ENCODE measurements at places on chromosomes 4 and X.

GRCh38 chr4:169412046-169412445 lies 141.3 kb upstream of the SH3RF1 start:
- DNase-seq, result no peak

DNA sequence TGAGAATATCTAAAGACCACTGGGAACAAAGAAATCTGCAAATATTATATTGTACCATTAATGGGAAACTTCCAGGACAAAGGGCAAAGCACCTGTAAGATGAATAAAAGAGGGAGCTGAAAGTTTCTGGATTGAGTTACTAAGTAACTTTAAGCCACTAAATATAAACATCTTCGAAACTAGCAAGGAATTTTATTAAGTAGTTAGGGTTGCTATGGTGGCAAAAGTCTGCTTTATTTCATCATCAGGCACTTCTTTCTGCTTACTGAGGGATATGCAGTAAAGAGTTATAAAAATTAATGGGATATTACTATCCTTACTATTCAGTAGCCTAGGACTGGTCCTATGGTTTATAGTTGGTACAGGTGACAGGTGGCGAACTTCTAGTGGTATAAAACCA lies 33.0 kb downstream of the SMARCA1 start:
- DNase-seq, result no peak

DNA sequence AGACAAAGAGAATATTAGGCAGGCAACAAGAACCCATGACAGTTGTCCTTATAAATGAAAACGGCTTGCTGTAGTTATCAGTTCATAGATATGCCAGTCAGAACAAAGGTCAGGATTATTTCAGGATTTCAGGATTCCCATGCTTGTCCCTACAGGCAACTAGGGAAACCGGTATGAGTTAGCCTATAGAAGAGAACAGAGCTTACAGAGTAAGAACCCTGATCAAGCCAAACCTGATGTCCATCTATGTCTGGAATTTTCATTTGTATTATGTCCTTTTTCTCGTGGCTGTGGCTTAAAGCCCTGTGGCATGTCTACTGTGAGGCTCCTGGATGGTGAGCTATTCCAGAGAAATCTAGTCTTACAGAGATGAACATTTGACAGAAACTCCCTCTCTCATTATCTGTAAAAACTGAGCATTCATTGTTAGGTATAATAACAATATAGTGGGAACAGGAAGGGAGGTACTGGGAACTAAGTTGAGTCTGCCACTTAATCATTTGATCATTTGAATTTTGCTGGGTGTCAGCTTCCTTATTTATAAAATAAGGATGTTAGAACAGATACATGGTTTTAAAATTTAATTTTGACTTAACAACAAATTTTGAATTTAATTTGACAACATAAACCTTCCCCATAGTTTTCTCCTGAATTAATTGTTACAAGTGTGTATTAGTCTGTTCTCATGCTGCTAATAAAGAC lies 129.5 kb upstream of the KLF3 start:
- DNase-seq, result no peak

DNA sequence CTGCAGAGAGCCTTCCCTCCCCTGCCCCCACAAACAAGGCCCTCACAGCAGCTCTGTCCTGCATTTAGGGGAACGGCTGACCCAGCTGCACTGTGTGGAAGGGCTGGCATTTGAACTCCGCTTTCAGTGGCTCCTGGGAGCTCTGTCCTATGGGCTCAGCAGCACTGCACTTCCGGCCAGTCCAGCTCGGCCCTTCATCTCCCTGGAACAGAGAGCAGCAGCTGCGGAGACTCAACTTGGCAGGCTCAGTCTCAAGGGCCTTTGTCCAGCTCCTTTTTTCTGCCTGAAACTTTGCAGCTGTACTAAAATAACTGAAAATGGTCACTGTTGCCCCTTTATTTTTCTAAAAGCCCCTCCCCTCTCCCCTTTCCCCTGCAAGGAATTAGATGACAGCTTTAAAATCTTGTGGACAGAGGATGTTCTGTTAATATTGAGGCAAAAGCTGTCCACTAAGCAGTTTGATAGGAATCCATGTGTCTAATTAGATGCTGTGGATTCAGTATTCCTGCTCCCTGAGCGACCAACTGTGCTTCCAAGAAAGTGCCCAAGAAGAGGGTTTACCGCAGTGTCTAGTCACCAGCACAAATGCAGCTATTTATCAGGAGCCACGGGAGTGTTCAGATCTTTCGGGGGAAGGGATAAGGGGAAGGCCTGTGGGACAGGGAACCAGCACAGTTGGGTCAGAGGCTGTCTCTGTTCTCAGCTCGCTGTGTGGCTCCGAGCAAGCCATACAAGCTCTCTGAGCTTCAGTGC lies 133.1 kb downstream of the AFAP1 start:
- DNase-seq, result no peak

GRCh38 chrX:154436983-154437752 lies at the start of gene GDI1:
Gene GDI1 (plus strand): TSS chrX:154437154. CDS start chrX:154437255, 101 bp downstream.
- DNase-seq, result peak; percentile 71

GRCh38 chrX:127568691-127569090 lies 483.5 kb downstream of the ACTRT1 start:
- no peak for DNase-seq

GRCh38 chrX:66498672-66499296 lies 140.1 kb downstream of the EDA2R start:
- DNase-seq, result no peak

- no peak for DNase-seq
Measured at GRCh38 chr4:62930884-62931283, 1478.4 kb downstream of the TECRL start.

DNA sequence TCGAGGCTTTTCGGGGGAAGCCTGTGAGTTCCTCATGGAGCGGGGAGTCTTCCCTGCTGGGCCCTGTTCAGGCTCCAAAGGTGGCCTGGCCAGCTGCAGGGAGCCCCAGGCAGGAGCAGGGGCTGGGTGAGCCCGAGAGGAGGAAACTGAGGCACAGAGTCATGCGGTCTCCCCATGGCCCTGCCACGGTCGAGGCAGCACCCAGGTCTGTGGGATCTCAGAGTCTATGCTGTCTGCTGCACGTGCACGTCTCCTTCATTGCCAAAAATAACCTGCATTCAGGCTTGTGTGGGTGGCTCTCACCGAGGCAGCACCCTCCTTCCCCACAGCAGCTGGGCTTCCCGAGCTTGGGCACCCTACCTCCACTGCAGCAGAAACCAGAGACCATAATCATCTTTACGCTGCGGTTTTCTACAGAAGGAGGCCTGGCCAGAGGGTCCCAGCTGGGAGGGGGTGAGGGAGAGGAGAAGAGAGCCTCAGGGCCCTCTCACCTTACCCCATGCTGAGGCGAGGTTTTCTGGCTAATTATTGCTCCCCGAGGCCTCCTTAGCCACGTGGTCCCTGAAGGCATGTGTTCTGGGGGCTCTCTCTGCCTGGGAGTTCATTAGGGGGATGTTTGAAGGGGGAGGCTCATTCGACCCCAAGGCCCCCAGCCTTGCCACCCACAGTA lies 64.3 kb downstream of the CPZ start:
- DNase-seq, result no peak

Measured in stimulated activated CD8-positive, alpha-beta memory T cell treated with anti-CD3 and anti-CD28 coated beads, Interleukin-4, amount 100 ng/mL, for 48 hours (primary cell).